ENCODE measurements at places on chromosomes 11 and 22.

DNA sequence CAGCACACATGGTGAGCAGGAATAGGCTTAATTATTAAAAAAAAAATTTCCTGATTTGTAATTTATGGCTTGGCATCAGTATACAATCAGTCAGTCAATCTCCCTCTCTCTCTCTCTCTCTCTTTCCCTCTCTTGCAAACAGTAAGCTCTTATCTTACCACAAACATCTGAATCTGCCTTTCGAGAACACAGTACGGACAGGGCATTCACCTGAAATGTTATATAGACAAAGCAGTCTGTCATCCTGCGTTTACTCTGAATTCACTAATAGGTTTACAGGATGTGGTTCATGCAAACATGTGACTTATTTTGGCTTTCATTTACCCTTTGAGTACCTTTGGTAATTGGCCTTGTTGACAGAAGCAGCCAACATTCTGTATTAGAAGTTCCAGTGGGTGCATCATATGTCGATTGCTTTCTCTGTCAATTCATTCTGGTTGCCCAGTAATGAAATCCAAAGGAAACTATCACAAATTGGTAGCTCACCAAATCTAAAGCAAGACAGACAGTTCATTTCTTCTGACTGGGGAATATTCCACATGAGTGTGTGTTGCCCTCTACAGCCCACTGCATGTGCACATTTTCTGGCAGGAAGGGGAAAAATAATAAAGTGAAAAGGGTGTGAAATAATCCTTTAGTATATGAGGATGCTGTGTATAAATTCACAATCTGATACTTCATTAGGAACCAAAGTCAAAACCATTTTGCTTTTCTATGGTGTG is 1058.2 kb downstream of the LRRC4C start:
- DNase-seq: no peak

DNA sequence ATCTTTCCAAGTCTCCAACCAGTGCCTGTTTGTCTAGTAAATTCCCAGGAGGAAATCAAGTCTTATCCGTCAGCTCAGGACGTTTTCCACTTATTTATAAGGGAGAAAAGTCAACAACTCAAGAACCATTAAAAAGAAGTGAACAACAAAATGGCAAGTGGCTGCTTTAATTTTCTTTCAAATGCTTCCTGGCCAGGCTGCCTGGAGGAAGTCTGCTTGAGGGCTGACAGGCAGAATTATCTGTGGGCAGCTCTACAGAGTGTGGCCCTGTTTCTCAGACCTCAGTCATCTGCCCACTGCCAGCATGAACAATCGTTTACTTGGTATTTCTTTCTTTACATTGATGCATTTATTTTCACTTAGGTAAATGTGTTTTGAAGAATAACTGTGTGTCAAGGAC is 281.9 kb upstream of the ISX start:
- no peak for DNase-seq

GRCh38 chr11:10722307-10722706 is 28.7 kb upstream of the CTR9 start:
- no peak for DNase-seq

GRCh38 chr22:29737251-29738117 is 17.7 kb downstream of the CABP7 start:
- DNase-seq: no peak

DNA sequence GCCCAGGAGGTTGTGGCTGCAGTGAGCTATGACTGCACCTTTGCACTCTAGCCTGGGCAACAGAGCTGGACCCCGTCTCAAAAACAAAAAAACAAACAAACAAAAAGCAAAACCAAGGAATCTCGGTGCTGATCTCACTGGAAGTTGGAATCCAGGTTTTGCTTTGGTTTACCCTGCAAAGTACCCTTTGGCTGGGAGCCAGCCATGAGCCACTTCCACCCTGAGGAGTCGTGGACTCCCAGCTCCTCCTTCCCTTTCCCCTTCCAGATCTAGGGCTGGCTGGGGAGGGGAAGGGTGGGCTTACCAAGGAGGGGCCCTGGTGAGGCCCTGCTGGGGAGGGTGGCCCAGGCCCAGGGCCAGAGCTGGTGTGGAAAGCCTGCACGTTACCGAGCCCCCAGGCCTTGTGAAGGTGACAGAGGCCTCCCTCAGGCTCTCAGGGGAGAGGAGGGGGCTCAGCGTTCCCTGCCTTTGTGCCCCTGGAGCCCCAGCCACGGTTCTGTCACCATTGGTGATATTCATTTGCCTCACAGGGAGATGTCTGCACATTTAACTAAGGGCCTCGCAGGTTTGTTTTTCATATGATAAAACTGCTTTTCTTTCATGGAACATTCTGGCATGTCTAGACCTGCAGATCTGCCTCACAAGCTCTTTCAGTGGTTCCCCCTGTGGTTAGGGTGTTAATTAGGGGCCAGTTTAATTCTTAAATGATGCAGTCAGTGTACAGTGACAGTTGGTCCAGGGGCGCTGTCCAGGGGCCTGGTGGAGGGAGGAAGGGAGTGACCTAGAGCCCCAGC is 29.0 kb downstream of the FBLN1 start:
- DNase-seq: no peak

- no peak for DNase-seq
Measured at GRCh38 chr11:80317612-80318011, 876.8 kb upstream of the TENM4 start.

DNA sequence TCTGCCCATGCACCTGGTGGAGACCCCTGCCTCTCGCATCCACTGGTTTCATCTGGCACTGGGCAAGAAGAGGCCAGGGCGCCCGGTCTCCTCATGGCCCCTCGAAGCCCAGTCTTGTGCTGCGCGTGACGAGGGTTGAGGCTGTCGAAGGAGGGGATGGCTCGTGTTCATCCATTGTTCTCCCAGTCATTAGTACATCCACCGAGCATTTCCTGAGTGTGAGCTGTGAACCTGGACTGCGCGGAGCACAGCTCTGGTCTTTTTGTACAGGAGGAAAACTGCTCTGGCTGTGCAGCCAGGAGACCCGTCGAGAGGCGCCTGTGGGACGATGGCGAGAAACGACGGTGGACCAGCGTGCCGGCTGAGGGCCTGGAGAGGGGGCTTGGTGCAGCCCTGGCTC is 6.8 kb downstream of the CACNA1I start:
- no peak for DNase-seq

- no peak for DNase-seq
Measured at GRCh38 chr11:70068950-70069349, 9.2 kb upstream of the ANO1 start.

DNA sequence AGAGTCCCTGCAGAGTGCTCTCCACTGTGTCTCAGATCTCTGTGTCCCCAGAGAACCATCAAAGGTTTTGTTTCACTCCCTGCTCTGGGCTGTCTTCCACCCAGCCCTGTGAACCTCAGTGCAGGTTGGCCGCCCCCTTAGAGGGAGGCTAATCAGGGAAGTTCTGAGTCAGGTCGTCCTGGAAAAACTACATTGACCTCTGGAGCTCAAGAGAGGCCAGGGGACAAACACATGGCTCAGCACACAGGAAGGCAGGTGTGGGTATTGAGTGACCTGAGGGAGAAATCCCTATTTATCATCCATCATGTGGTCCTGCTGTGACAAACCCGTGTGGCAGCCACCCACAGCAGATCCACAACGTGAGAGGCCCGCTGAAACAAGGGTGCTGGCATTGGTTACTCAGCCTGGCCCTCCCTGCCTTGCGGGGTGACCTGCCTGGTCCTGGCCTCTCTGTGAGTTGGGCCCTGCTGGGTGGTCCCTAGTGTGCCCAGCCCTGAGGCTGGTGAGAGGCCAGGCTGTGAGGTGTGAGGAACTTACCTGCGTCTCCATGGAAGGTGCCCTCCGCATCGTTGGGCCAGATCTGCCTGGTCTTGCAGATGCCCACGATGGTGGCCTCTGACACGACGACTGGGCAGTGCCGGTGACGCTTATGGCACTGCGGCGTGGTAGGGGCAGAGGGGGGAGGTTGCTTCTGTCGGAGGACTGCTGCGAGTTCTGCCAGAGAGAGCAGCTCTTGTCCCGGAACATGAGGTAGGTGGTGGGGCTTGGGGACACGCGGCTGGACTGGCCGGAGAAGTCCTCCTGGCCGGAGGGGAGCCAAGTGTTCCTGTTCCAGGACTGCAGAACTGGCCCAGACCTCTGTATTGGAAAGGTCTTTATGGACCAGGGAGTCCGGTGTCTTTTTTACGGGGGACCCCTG is 669 bp upstream of the BCR start:
- no peak for DNase-seq

- no peak for DNase-seq
Measured at GRCh38 chr11:129589190-129589860, 213.7 kb downstream of the BARX2 start.

DNA sequence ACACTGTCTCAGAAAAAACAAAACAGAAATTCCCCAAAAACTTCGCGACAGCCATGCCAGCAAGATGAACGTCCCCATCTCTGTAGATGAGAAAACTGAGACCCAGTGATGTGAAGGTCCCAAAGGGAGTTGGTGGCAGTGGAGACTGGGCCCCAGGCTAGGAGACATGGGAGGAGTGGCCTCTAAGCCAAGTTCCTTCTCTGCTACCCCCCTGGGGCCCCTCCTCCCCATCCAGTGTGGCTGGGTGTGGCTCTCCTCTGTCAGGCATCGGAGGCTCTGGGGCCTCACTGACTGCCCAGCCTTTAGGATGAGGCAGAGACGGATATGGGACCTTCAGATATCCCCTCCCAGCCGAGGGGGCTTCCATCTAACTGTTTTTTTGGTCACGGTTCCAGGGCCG is 9.8 kb downstream of the RELT start:
- DNase-seq: no peak

DNA sequence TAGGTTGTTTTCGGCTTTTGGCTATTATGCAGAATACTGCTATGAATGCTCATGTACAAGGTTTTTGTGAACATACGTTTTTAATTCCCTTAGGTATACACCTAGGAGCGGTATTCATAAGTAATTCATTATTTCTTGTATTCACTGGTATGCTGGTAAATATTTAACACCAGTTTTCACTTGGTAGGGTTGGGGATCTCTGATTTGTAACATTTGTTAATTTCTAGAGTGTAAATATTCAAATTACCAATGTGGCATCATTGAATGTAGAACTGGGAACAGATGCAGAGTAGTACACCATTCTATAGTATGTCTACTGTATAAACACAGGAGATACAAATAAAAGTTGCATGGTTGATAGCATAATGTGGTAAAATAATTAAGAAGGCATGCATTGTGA is 16.3 kb downstream of the GVQW3 start:
- DNase-seq: no peak

DNA sequence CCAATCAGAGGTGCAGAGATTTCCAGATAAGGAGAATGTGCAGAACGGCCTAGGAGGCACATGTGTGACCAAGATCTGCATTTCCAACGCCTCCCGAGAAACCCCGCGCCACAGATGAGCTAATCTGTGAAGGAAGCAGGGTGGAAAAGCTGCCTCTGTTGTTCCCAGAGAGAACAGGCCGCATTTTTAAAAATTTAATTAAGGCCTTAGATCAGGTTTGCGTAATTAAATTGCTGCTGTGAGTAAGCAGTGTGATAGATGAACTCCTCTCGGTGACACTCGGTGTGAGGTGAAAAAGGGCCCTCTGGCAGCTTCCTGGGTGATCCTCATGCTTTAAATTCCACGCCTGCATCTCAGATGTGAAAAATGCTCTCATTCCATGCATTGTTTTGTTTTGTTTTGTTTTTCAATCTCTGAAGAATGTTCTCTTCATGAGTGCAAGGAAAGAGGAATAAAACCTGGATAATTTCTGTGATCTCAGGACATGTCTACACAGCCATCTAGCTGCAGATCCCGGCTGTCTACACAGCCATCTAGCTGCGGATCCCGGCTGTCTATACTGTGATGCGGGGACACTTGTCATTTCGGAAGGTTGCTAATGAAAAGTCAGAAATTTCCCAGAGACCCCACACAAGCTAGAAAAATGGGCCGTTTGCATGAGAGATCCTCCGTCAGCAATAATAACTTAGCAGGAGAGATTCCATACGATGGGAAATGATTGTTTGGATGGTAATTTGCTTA is 1398.9 kb downstream of the BRD1 start:
- no peak for DNase-seq

- no peak for DNase-seq
Measured at GRCh38 chr11:128803449-128804245, 63.4 kb downstream of the KCNJ1 start.

DNA sequence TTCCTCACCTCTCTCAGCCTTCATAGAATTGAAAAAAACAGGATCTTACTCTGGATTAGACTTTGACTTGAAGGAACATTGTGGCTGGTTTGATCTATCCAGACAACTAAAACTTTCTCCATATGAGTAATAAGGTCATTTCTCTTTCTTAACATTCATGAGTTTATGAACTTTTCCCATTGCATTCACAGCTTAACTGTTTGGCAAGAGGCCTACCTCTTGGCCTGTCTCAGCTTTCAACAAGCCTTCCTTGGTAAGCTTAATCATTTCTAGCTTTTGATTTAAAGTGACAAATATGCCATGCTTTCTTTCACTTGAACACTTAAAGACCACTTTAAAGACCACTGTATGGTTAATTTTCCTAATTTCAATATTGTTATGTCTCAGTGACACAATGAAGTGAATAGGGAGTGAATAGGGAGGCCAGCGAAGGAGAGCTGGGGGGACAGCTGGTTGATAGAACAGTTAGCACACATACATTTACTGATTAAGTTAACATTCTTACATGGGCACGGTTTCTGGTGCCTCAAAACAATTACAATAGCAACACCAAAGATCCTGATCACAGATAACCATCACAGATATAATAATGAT is 17.0 kb downstream of the IMMP1L start:
- no peak for DNase-seq

- no peak for DNase-seq
Measured at GRCh38 chr11:125401746-125402145, 94.3 kb downstream of the FEZ1 start.

GRCh38 chr22:21030621-21031544 is 1.5 kb downstream of the SLC7A4 start:
- no peak for DNase-seq
